ENCODE measurements at places on chromosomes 1 and 21.
A peak's percentile ranks its signal among the peaks of the same experiment; 100 is the strongest.

- DNase-seq: no peak
These were observed 88.8 kb downstream of the PRDM2 start for GRCh38 chr1:13788795-13789194.

GRCh38 chr1:6491966-6492365 is 499 bp upstream of the PLEKHG5 start:
- DNase-seq: no peak

DNA sequence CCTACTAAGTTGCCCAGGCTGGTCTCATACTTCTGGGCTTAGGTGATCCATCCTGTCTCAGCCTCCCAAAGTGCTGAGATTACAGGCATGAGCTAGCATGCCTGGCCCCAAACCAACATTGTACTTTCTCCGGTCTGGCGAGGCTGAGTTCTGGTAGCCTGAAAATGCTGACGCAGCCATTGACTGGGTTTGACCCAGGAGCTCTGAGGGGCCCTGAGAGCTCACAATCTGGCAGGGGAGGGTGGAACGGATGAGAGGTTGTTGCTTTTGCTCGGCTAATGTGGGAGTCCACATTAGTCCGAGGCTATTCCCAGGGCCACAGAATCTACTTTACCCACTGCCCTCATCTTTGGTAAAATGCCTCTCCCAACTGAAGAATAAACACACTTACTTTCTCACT is 35.1 kb upstream of the PARP1 start:
- no peak for DNase-seq

DNA sequence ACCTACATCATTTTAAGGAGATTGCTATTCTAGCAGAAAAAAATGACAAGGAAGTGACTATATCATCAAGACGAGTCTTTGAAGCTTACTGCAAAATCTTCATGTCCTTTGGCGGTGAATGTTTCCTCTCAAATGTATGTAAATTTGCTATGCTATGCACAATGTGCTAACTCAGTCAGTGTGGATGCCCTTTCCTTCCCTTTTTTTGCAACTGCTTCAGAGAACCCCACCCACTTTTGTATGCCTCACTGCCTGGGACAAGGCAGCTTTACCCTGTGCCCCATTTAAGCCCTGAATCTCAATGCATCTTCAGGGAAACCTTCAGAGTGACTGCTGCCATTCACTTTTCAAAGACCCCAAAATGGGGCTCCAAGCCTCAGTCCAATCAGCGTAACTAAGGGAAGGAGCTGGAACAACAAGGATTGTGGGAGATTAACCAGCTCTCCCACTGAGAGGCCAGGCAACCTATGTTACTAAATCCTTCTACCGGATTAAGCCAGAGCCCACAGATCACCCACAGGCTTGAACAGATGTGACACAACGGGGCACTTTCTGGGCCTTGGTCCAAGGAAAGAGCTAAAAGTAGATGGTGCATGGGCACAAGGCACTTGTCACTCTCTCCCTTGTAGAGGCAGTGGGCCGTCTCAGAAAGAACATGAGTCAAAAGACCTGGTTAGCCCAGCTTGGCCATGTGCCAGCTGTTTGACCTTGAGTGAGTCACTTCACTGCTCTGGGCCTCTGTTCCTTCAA is 154.4 kb downstream of the PLPP3 start:
- peak; percentile 56 for DNase-seq

All from ACHN (cell line).